Stimulated activated CD8-positive, alpha-beta memory T cell treated with anti-CD3 and anti-CD28 coated beads, Interleukin-15, amount 100 ng/mL, for 4 hours (primary cell): ENCODE measurements at places on chromosomes 11 and 22.

- DNase-seq = peak; percentile 45
Measured at GRCh38 chr11:118051611-118052461, 25.0 kb upstream of the TMPRSS4 start.

GRCh38 chr11:57597461-57597915 lies at the start of gene SERPING1:
TSS of gene SERPING1 (plus strand) at chr11:57597685. CDS start at chr11:57598271, 586 bp downstream.
- no peak for DNase-seq

DNA sequence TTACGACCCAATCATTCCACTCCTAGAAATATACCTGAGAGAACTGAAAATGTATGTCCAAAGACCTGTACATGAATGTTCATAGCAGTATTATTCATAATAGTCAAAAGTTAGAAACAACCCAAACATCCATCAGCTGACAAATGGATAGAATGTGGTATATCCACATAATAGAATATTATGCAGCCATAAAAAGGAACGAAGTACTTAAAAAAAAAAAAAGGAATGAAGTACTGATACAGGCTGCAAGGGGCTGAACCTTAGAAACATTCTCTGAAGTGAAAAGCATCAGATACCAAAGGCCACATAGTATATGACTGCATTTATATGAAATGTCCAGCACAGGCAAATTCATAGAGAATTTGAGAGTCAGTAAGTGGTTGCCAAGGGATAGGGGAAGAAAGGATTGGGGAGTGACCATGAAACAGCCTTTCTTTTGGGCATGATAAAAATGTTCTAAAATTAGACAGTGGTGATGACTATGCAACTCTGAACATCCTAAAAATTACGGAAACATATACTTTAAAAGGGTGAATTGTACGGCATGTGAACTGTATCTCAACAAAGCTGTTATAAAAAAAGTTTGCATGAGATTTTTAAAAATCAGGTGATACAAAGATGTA lies 1.8 kb downstream of the TPST2 start:
- no peak for DNase-seq

- no peak for DNase-seq
Measured at GRCh38 chr11:67449116-67449844, 3.2 kb downstream of the GPR152 start.

GRCh38 chr11:75577207-75577606 lies 15.2 kb downstream of the SERPINH1 start:
- DNase-seq = no peak

DNA sequence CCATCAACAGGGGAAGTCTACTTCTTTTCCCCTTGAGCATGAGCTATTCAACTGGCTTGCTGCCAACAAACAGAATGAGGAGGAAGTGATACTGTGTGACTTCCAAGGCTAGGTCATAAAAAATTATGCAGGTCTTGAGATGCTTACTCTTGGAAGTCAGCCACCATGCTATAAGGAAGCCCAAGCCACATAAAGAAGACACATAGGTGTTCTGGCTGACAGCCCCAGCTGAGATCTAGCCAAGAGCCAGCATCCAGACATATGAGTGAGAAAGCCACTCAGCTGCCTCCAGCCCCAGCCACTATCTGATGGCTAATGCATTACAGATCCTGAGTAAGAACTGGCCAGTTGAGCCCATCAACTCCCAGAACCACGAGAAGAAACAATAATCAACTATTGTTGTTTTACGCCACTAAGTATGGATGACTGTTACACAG lies 31.0 kb upstream of the PPP2R1B start:
- DNase-seq = no peak

DNA sequence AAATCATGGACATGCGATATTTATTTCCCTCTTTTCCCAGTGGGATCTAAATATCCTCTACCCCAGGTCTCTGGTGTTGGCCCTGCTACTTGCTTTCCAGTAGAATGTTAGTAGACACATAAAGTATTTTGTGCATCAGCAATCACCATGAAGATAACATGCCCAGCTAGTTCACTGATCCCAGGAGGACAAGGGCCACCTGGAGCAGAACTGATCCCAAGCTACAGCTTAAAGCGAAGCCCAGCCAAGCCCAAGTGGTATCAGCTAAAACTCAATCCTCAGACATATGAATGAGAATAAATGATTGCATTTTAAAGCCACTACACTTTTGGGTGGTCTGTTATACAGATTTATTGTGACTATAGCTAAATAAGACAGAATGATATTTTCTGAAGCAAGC lies 516.2 kb downstream of the INSC start:
- no peak for DNase-seq

GRCh38 chr11:64880240-64881001 lies 2.0 kb upstream of the EHD1 start:
- no peak for DNase-seq

DNA sequence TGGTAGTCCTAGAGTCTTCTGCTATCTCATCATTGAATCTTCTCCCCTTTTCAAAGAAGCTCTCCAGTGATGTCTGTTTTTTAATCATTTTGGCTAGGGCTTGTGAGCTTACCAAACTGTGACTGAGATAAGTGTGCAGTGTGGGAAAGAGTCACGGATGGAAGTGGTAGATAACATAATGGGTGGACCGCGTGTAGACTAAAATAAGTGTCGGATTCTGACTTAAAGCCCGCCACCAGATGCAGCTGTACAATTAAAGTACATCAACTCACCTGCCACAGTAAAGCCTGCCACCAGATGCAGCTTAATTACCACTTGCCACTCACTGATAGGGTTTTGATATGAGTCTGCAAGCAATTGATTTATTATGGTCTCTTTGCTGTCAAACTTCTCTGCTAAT lies 581.5 kb downstream of the LRRC4C start:
- DNase-seq = no peak

- no peak for DNase-seq
Measured at GRCh38 chr11:125542709-125543108, 26.6 kb upstream of the EI24 start.

DNA sequence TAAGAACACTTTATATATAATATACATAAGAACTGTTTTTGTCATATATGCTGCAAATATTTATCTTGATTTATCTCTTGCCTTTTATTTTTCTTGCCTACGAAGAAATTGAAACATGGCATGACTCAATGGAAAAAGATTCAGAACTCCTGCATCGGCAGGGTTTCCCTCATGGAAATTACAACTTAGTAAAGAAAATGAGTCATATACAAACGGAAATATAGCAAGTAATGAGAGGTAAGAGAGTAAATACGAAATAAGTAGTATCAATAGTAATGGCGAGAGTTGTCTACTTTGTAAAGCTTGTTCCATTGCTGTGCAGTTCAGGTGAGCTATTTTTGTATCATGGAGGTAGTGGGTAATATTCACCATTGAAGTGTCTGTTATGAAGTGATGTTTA lies 350.4 kb downstream of the DDX10 start:
- no peak for DNase-seq

DNA sequence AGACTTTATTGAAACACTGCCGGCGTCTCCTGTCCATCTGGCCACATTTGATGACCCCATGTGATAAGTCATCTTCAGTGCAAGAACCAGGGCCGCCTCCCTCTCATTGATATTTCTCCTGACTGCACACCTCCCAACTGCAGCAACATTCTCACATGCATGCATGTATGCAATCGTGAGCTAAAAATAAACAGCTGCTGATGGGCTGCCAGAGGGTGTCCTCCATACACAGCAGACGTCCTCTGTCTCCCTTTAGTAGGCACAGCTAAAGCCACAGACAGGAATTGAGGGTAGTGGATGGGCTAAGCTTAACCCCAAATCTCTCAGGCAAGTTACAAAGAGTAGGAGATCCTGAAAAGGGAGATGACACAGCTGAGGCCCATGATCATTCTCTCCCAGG lies 106.7 kb upstream of the HSD17B12 start:
- no peak for DNase-seq

DNA sequence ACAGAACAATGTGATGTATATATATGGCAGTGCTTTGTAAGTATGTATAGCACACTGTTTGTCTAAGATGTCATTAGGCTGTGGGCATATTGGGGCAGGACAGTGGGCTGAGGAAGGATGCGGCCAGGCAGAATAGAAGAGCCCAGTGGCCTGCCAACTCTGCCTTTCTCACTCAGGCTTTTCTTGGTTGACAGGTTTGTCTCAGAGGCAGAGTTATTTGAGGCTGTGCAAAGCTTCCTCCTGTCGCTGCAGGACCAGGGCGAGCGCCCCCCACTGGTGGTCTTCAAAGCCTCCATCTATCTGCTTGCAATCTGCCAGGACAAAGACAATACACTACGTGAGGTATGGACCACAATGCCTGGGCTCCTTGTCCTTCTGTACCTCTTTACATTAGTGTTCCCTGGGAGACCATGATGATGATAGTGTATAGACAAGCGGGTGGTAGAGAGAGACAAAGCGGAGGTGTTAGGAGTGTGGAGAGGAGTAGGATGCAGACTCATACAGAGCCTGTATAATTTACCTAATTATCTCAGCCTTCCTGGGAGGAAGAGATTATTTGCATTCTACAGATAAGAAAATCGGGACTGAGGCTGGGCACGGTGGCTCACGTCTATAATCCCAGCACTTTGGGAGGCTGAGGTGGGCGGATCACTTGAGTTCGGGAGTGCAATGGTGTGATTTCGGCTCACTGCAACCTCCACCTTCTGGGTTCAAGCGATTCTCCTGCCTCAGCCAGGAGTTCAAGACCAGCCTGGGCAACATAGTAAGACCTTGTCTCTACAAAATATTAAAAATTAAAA lies 37.3 kb upstream of the CCDC134 start:
- no peak for DNase-seq
